ENCODE measurements at places on chromosomes 7 and 10.

DNA sequence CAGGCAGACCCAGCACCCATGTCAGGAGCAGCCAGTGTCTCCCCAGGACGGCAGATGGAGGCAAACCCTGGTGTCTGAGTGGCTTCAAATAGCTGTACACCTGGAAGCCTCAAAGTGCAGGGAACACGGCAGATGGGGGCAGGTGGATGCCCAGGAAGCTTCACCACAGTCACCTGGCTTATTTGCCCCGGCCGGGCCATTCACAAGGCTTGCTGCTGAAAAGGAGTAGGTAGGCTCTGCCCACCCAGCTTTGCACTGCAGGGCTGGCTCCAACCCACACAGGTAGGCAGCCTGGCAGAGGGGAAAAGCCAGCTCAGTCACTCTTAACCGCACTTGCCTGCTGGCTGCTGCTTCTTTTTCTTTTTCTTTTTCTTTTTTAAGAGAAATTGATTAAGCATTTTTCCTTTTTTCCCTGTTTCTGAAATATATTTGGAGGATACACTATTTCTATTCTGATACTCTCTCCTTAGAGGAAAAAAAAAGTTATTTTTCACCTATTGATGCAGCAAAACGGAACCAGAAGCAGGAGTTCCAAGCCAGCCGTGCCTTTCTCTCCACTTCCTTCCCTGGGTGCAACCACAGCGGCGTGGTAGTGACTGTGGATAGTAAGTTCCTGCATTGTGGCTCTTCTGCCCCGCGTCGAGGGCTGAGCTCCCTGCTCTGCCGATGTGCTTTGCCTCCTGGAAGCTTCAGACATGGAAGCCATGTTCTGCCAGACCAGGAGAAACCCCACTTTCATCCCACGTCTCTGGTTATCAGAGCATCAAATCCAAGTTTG lies 118.3 kb downstream of the KLF6 start:
- no peak for DNase-seq

DNA sequence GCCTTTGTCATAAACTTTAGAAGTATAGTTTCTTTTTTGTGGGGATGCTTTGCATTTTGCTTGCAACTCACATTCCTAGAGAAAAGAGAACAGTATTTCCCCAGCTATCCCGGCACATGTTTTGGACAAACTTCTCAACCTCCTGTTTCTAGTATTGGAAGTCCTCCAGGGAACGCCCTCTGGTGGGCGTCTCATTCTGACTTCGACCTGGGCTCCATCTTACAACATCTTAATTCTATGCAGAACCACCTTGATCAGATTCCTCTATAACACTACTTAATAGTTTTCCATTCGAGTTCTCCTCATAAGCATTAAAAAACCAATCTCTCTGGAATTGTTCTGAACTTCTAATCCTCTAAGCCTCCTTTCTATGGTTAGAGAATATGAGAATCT lies 139.5 kb upstream of the FZD8 start:
- peak; percentile 41 for DNase-seq

GRCh38 chr7:150421831-150422230 lies 28.6 kb upstream of the GIMAP8 start:
- DNase-seq: no peak

- DNase-seq: no peak
Observed at GRCh38 chr10:18608596-18608995, 42.8 kb downstream of the NSUN6 start.

DNA sequence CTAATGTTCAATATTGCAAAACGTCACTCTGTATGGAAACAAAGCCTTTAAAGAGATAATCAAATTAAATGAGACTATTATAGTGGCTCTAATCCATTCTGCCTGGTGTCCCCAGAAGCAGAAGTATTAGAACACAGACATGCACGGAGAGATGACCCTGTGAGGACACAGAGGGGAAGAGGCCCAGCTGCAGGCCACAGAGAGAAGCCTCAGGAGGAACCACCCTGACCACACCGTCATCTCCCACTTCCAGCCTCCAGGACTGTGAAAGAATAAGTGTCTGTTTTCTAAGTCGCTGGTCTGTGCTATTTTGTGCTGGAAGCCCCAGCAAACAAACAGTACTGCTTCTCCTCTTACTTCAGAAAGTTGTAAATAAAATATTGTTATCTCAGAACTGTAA lies 283.5 kb upstream of the ADARB2 start:
- DNase-seq: no peak

DNA sequence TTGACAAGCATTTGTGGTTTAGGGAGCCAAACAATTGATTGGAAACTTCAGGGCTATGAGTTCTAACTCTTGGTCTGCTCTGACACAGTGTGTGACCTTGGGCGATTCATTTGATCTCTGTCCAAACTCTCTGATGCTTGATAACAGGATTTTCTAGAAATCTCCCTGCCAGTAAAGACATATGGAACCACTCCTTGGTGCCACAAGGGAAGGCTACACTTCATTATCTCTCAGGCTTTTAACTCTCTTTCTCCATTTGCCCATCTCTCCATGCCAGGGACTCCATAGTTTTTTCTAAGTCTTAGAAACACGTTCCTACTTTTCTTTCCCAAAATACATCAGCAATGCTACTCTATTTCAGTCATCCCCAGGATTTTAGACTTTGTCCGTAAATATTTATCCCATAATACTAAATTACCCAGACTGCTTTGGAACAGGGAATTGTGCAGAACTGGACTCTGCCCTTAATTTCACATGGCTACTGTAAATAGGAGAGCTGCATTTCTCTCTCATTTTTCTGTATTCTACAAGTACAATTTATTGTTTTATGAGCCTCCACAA lies 488.2 kb downstream of the SUGCT start:
- DNase-seq: no peak

- no peak for DNase-seq
Observed at GRCh38 chr10:75995041-75995430, 563.6 kb downstream of the LRMDA start.

DNA sequence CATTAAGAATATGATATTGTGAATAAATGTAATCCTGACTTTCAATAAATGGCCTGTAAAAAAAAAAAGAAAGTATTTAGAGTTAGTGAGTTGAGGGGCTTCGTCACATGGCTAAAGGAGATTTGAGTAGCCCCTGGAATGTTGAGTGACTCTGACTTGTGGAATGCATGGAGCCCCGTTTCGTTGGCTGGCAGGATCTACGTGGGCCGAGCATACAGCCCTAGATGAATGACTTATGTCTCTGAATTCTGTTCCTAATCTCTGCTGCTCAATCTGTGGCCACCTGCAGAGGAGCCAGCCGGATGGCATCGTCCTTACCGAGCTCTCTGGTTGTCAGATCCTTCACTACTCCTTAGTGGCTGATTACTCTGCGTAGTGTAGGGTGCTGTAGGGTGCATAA lies 155.7 kb downstream of the MGMT start:
- no peak for DNase-seq

- DNase-seq: no peak
Observed at GRCh38 chr10:24862589-24862988, 89.8 kb downstream of the PRTFDC1 start.

GRCh38 chr10:102602272-102603045 lies 41.8 kb upstream of the TRIM8 start:
- DNase-seq: no peak

GRCh38 chr7:149605696-149606095 lies 108.1 kb upstream of the ZNF746 start:
- no peak for DNase-seq

DNA sequence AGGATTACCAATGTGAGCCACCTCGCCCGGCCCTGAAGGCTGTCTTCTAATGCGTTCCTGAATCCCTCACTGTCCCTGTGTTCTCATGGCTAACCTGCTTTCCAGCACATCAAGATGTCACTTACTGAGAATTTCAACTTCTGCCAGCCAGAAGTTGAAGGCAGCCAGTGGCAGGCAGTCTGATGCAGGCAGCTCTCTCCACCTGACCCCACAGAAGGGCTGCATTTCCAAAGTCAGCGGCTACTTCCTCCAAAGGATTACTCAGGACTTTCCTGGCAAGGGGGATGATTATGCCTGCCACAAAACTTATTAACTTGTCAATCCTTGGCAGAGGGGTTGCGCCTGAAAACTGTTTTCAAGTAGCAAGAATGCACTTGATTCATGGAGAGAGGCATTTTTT lies 1219.4 kb downstream of the TYW1 start:
- DNase-seq: no peak

- DNase-seq: peak; percentile 73
Observed at GRCh38 chr10:6144406-6145165, 55.8 kb downstream of the RBM17 start.

- DNase-seq: no peak
Observed at GRCh38 chr10:100506596-100507356, 12.9 kb downstream of the SEC31B start.

DNA sequence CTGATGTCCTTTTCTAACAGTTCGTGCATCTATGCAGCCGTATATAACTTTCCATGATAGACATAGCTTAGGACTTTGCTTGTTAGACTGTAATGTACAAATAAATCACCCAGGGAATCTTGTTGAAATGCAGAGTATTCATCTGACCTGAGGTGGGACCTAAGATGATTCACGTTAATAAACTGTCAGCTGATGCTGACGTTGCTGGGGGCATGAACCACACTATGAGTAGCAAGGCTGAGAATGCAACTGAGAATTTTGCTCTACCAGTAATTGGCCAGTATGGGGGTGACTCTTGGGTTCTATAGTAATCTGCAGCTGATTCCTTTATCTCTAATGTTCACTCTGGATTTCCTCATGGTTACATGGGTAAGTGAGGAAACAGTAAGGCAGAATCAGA lies 130.1 kb upstream of the MALRD1 start:
- no peak for DNase-seq
